ENCODE measurements at places on chromosomes 11 and 22.
A peak's percentile ranks its signal among the peaks of the same experiment; 100 is the strongest.

- no peak for DNase-seq
These were observed 8.7 kb downstream of the THY1 start for GRCh38 chr11:119414321-119414720.

- DNase-seq = no peak
These were observed 42.7 kb downstream of the CELF1 start for GRCh38 chr11:47510209-47510608.

- DNase-seq = peak; percentile 81
These were observed 19.2 kb downstream of the GLYATL1 start for GRCh38 chr11:58958500-58958899.

DNA sequence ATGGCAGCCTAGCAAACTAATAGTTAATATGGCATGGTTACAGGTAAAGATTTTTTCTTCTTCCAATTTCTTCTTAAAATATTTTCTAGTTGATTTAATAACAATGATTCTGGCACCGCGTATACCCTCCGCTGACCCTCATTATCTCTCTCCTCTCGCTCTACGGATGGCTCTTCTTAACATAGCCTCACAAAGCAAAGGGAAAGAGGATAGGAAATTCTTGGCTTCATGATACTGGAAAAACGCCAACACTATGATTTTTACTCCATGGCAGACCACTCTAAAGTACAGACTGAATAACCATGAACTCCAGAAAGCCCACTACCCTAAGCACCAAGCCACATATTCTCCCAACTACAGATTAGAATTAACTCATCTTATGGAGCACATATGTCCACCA lies 6.1 kb downstream of the PI4KA start:
- DNase-seq = no peak

GRCh38 chr11:119787074-119787461 lies 58.1 kb upstream of the NECTIN1 start:
- DNase-seq = no peak

DNA sequence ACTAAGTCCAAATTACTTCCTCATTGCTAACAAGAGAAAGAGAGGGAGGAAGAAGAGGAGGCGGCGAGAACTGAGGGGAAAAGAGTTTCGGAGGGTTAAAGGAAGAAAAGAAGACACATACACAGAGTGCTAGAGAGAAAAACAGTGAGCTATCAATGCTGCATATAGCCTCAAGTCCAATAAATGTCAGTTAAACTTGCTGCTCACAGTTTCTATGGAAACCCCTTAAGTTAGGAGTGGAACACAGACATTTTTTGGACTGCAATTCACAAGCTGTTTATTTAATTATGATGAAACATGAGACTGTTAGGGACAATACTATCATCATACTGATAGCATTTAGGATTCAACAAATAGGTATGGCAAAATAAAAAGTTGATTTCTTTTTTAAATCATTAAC lies 1320.4 kb downstream of the LRRC4C start:
- no peak for DNase-seq

DNA sequence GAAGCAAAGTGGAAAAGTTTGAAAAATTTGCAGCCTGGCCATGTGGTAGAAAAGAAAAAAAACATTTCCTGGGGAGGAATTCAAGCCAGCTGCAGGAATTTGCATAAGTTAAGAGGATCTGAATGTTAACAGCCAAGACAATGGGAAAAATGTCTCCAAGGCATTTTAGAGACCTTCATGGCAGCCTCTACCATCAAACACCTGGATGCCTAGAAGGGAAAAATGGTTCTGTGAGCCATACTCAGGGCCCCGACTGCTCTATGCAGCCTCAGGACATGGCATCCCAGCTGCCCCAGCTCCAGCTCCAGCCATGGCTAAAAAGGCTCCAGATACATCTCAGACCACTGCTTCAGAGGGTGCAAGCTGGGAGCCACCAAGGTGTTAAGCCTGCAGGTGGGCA lies 149.1 kb upstream of the SOX6 start:
- DNase-seq = no peak

- DNase-seq = no peak
These were observed 3.7 kb upstream of the CHST1 start for GRCh38 chr11:45669146-45669545.

DNA sequence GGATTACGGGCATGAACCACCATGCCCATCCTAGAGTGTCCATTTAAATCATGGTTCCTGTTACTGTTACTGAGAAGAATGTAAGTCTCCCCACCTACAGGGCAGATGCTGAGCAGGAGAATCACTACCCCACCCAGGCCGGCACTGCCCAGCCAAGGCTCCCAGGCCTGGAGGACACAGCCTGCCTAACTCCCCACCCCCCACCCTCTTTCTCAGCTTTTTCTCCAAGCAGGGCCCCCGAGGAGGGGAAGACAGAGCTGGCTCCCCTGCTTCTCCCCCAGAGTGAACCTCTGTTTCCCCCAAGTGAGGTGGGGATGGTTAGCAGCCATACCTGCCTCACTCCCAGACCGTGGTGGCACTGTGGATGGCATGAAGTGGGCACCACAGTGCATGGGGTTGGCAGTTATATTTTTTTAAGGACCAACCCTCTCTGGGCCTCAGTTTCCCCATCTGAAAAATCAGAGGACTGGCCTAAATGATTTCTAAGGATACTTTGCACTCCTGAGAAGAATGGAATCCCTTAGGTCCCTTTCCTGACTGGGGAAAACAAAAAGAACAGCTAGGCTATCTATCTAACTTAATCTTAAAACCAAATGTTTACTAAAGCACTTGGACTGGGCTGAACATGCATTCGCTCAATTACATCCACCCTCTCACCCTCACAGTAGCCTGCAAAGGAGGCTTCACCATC lies 5.0 kb downstream of the CBX7 start:
- DNase-seq = peak; percentile 26

DNA sequence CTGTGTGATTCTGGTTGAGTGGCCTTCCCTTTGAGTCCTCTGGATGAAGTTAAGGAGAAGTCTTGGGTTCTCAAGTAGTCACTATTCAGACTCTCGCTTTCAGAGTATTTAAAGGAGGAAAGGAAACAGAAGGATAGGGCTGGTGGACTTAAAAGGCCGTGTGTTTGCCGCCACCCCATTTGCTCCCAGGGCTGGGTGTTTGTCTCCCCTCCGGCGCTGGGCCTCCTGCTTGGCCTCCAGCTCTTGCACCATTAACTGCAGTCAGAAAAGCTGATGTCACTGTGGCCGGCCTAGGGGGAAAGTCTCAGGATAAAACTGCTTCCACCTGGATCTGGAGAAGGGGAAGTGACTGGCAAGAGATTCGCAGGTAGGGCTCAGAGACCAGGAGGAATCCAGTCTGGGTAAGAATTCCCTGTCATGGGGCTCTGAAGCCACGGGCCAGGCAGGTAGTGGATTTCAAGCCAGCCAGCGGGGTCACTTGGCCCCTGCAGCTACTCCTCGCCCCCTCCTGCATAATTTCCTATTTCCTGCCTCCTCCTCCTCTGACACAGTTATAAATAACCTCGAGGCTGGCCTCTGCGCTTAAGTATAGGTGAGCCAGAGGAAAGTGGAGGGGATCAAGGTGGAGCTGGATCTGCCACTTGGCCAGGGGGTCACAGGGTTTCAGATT lies 17.1 kb downstream of the TIMP3 start:
- DNase-seq = no peak

GRCh38 chr11:79054636-79055035 lies 386.2 kb downstream of the TENM4 start:
- DNase-seq = no peak

DNA sequence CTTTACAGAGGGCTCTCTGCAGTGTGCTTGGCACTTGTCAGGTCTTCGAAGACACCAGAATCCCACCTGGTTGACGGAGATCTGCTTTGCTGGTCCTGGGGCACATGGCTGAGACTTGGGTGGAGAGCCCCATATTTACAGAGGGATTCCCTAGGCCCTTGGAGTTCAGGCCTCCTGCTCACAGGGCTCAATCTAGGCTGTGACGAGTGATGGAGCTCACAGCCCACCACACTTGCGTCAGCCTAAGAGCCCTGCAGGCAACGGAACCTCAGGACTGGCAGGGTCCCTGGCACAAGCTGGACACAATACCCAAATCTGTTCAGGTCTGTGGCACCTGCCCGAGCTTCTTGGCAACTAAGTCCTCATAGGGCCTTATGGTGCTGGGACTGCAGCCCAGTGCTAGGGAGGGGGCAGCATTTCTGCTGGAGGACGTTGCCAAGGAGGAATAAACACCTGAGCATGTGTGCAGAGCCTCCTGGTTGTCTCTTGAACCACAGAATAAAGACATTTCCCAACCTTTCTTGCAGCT lies 59.1 kb downstream of the KCNC1 start:
- DNase-seq = no peak

DNA sequence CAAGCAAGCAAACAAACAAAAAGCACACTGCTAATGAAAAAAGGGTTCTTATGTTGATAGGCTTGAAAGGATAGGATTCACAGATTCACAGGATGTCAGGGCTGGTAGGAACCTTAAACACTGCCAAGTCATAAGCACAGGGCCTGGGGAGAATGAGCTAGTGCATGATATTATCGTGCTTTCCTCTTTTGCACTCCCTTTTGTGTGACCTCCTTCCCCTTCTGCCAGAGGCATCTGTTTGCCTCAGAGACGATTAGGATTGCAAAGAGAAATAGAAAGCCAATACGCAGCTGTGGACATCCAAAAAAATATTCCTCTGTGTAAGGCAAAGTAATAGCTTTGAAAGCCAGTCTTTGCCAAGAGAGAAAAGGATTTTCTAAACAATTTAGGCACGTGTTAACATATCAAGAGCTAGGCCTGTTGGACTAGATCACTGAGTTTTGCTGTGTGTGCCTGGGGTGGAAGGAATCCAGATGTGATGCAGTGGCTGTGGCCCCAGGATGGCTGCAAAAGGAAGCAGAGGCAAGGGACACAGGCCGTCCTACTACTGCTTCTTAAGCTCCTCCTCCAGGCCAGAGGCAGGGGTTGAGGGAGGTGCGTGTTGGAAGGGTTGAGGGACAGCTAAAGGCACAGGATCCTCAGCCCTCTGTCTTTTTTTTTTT lies 30.6 kb downstream of the MCHR1 start:
- no peak for DNase-seq

- DNase-seq = no peak
These were observed 49.0 kb downstream of the FAM83F start for GRCh38 chr22:40043793-40044101.

- no peak for DNase-seq
These were observed 3.0 kb upstream of the ANKK1 start for GRCh38 chr11:113384551-113384950.

- DNase-seq = no peak
These were observed 31.1 kb upstream of the CD81 start for GRCh38 chr11:2346014-2346413.

DNA sequence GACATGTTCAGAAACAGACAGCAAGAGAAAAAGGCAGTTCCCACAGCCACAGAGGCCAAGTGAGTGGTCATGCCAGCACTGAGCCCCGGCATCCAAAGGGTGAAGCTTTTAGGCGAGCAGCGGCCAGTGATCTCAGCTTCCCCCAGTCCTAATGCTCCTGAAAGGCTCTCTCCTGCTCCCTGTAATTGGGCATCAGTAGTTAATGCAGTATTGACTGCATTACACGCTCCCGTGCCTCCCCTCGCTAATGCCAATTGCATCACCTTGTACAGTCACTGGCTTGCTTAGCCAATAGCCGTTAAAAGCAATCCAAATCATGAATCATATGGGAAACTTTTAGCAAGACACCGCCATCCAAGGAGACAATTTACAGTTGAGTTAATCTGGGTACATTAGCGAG lies 4.9 kb downstream of the LMO1 start:
- no peak for DNase-seq

Data from mucosa of descending colon (tissue), 3 donors.